ENCODE measurements at places on chromosomes 3 and 15.

DNA sequence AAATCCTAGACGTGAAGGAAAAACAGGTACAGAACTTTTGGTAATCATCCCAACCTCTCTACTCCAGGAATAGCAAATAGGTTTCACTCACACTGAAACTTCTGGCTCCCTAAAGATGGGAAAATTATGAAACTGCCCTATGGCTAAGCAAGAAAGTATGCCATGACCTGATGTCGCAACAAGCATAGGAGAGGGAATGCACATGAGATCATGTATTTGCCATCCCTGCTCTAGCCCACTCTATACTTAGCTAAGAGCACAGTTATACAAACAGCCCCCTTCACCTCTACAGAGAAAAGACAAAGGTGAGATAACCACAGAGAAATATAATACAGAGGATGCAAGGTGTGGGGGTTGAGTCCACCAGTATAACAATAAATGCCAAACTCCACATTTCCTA, 102.7 kb downstream of the TBC1D5 start:
- DNase-seq, result no peak

- DNase-seq, result no peak
Observed at GRCh38 chr3:59660852-59661625, 611.2 kb upstream of the CFAP20DC start.

DNA sequence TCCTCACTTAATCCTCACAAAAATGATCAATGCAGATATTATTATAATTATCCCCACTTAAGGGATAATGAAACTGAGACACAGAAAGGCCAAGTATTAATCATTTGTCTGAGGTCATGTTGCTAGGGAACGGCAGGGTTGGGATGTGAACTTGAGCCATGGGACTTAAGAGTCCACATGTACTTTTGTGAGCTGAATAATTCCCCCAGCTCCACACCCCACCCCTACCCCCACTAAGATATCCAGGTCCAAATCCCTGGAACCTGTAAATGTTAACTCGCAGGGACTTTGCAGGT, 290.5 kb upstream of the GADL1 start:
- DNase-seq, result no peak

DNA sequence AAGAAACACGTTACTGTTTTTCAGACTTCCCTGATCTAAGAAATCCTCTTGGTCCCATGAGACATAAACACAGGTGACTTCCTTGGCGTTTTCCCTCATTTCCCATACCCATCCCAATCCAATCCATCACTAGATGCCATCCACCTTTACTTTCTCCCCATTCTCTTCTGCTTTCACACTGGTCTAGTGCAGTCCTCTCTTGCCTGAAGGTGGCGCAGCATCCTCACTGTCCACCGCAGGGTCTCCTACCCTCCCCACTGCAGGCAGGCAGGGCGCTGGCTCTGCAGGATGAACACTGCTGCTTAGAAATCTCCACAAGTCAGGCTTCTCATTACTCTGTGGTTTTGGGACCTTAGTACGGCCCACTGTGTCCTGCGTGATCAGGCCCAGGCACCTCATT, 58.2 kb downstream of the RAB7A start:
- DNase-seq, result peak; percentile 28

DNA sequence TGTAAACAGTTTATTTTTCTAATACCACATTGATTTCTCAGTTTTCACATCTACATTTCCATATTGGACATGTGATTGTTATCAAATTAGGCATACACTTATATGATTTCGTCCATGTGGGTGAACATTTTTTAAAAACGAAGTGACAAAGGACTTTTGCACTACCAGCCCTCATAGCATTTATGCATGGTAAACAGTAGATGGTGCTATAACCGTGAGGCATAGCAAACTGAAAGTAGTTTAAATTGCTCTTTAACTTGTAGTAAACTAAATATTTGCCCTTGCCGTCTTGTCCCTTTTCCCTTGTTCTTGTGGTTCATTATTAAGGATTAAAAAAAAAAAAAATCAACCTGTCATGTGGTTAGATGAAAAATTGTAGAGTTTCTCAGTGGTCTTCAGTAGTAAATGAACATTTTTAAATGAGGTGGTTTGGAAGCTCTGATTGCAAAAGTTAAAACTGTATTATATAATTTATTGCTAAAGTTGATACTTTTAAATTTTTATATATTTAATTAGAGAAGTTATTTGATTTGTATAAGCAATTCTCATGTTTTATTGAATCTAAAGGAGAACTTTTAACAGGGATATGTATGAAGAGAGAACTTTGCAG, 24.0 kb downstream of the STX19 start:
- DNase-seq, result no peak

DNA sequence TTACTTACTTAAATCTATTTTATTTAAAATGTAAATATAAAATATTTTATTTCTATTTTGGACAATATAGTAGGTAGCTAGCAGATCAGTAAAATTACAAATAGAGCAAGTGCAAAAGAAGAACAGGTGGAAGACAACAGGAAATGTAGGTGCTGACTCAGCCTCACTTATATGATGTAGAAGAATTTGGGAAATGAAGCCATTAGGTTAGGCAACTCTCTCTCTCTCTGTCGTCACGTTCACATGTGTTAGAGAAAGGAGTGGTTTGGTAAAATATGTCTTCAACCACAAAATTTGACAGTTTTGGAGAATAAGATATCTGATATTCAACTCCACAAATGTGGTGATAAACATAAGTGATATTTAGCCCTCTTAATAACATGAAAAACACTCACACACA, 532.5 kb upstream of the KCNMB2 start:
- DNase-seq, result no peak

- DNase-seq, result no peak
Observed at GRCh38 chr3:194481525-194482195, 5.1 kb downstream of the ATP13A3 start.

GRCh38 chr3:173920386-173920785, 522.8 kb downstream of the NLGN1 start:
- DNase-seq, result no peak

DNA sequence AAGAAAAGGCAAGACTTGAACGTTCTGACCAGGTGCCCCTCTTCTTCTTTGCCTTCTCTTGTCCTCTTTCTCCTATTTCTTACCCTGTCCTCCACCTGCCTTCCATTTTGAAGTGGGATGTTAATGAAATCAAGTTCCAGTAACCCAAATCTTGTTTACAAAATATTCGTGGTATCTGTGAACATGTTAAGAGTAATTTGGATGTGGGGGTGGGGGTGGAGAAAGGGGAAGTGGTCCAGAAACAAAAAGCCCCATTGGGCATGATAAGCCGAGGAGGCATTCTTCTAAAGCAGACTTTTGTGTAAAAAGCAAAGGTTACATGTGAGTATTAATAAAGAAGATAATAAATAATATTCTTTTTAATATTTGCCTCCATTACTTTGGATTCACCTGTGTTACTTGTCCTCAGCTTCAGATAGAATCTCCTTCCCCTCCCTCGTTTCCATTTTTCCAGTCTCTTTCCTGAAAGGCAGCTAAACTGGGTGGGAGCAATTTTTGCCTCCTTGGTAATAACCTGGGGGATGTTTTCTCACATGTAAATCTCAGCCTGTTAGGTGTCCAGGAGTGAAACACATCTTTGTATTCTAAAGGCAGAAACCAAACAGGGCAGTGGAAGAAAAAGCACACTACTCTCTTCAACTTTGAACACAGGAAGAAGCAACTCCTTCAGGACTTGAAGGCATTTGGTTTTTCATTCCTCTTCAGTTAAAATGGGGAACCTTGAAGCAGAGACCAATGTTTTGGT, 3.2 kb downstream of the CHST2 start:
- DNase-seq, result no peak

GRCh38 chr3:149414557-149415231, 37.2 kb upstream of the TM4SF1 start:
- no peak for DNase-seq
